ENCODE measurements at places on chromosomes 6 and 20.

GRCh38 chr20:62784497-62784896 lies 11.8 kb upstream of the MRGBP start:
- no peak for DNase-seq

DNA sequence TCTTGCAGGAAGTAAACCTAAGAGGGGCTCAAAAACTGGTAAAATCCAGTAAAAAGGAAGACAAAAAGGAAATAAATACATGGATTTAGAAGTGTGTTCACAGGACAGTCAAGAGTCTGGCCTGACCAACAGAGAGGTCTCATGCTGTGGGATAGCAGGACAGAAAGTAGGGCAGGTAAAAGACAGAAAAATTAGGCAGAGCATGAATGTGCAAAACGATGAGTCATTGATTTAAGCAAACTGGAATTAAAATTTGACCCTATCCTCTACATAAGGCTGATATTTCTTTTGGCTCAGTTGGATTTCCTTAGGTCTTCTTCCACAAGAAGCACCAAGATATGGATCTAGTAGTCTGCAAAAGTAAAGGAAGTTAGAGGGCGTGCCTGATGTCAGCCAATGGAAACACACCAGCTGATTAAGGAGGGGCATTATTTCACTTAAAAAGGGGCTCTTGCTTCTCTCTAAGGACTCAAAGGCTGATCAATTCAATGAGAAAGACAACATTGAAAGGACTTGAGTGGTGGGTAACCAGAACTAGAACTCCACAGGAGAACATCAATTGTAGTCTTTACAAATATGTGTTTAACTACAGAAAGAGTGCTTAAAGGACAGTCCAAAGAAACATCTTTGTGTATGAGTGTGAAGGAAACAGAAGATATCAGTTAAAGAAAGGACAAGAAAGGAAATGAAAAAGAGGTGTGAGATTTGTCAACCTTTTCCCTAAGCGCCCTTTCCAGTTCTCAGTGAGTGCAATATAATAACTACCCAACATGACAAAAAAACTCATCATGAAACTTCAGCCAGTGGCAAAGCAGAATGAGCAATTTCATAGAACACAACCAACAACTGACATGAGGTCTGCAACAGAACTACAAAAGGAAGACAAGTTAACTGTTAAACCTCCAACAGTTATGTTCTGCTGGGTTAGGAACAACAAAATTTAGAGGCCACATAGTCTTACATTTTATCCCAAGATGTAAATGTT lies 19.4 kb upstream of the MYB start:
- no peak for DNase-seq

GRCh38 chr20:52941808-52942207 lies 30.4 kb upstream of the TSHZ2 start:
- no peak for DNase-seq

- no peak for DNase-seq
These were observed 19.9 kb downstream of the KCNK5 start for GRCh38 chr6:39209360-39209811.

DNA sequence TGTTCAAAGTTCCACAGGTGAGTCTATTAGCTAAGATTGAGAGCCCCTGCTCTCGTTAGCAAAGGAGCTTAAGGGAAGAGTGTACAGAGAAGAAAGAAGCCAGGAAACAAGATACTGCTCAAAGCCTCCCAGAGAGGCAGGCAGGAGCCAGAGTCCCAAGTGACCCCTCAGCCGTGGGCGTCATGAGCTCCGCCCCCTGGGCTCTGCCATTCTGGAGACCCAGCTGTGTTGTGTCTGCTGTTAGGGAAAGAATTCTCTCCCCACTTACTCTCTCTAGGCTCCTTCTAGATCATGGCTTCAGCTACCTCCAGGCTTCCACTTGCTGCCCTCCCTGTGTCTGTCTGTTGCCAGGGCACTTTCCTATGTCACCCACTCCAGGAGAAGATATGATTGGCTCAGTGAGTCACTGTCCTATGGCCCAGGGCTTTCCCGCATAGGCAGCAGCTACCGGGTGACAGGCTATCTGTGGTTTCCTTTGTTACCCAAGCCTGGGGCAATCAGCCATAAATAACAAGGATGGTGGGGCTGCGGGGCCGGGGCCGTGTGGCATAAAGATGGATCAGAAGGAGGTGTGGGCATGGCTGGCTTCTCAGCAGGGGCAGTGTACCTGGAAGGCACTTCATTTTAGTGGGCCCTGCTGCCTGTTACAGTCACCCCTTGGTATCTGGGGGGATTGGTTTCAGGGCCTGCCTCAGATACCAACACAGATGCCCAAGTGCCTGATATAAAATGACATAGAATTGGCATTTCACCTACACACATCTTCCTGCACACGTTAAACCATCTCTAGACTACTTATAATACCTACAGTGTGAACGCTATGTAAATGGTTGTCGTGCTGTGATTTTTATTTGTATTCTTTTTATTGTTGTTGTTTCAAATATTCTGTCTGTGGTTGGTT lies 118.9 kb downstream of the ARMC2 start:
- no peak for DNase-seq

Measured in stimulated activated CD4-positive, alpha-beta T cell treated with anti-CD3 and anti-CD28 coated beads, Interleukin-15, amount 100 ng/mL, for 1 hour (primary cell).